ENCODE measurements at places on chromosomes 11 and 22.

GRCh38 chr11:118610225-118610772, 2.9 kb downstream of the PHLDB1 start:
- DNase-seq: no peak

GRCh38 chr11:118265954-118266353, 1.9 kb upstream of the MPZL2 start:
- no peak for DNase-seq

DNA sequence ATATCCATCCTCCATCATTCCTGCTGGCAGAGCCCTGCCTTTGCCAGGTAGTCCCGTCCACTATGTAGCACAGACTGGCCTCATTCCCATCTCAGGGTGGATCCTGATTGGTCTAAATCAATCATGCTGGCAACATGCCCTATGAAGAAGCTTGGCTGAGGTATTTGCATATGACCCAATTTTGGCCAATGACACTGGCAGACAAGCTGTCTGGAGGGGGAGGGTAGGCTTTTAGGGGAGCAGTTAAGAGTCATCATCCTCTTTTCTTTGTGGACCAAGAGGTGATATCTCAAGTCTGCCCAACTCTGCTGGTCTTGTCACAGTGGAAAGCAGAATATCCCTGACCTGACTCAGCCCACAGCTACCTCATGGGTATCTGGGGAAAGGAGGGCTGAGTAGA, 5.1 kb downstream of the CCDC89 start:
- no peak for DNase-seq

- DNase-seq: no peak
These were observed 47.0 kb downstream of the STIM1 start for GRCh38 chr11:3902441-3902840.
